Activated T-helper 1 cell treated with anti-CD3 and anti-CD28 coated beads, Interleukin-12 subunit alpha, Interleukin-12 subunit beta, Interleukin-2, Interleukin-4 antibody, amounts not matched to agents 30 ng/mL and 10 ng/mL and 1 ng/mL, durations not matched to agents 14 hours and 24 hours and 36 hours (primary cell): ENCODE measurements at places on chromosomes 1 and 21. TPM values are rescaled to one million over a fixed set of nuclear protein-coding genes. Genes with fewer than 3 reads are reported as not detected.

The ZBTB17 gene
- 62.6 and 68.8 TPM in 2 replicates for total RNA-seq

The AVPR1B gene
- not detected in 2 replicates for total RNA-seq

The RGS1 gene
- 11.8 and 12.0 TPM in 2 replicates for total RNA-seq

The CNST gene
- 27.0 and 30.8 TPM in 2 replicates for total RNA-seq

The GLIS1 gene
- 0.05 TPM in 1 of 2 replicates, not detected in the other for total RNA-seq

The KLHDC7A gene
- not detected in 2 replicates for total RNA-seq

The PLXNA2 gene
- total RNA-seq, result 0.02 and 0.08 TPM in 2 replicates

The CYP4A22 gene
- not detected in 2 replicates for total RNA-seq

The OR2M3 gene
- not detected in 2 replicates for total RNA-seq

The OR2W3 gene
- total RNA-seq, result 0.22 TPM in 1 of 2 replicates, not detected in the other

The SSU72 gene
- total RNA-seq, result 135 and 137 TPM in 2 replicates

The ATXN7L2 gene
- total RNA-seq, result 17.4 and 18.0 TPM in 2 replicates

The WDTC1 gene
- 18.4 and 20.1 TPM in 2 replicates for total RNA-seq

The PANK4 gene
- 65.6 and 67.6 TPM in 2 replicates for total RNA-seq

The CCDC190 gene
- not detected in 2 replicates for total RNA-seq

The KRTAP13-2 gene
- not detected in 2 replicates for total RNA-seq

The KCNJ10 gene
- total RNA-seq, result not detected in 2 replicates

The TSSK3 gene
- total RNA-seq, result 0.51 and 1.3 TPM in 2 replicates

The RIIAD1 gene
- not detected in 2 replicates for total RNA-seq

The KCNQ4 gene
- 0.78 and 0.88 TPM in 2 replicates for total RNA-seq

The SMCP gene
- not detected in 2 replicates for total RNA-seq

The MIXL1 gene
- total RNA-seq, result not detected in 2 replicates

The POU3F1 gene
- 1.5 and 1.8 TPM in 2 replicates for total RNA-seq

The LAMC2 gene
- 0.16 and 0.22 TPM in 2 replicates for total RNA-seq

The OR2AK2 gene
- total RNA-seq, result not detected in 2 replicates

The OR2T29 gene
- not detected in 2 replicates for total RNA-seq

The CREB3L4 gene
- 8.1 and 9.8 TPM in 2 replicates for total RNA-seq

The OSCP1 gene
- 0.39 and 0.96 TPM in 2 replicates for total RNA-seq

The CHRM3 gene
- total RNA-seq, result not detected in 2 replicates

The CYP2J2 gene
- 0.44 and 0.54 TPM in 2 replicates for total RNA-seq

The PRRX1 gene
- not detected in 2 replicates for total RNA-seq
